Stimulated activated CD4-positive, alpha-beta T cell treated with anti-CD3 and anti-CD28 coated beads, Interleukin-4, amount 100 ng/mL, for 1 hour (primary cell): ENCODE measurements at places on chromosomes 5 and 9.

GRCh38 chr5:131974956-131975726, 29.7 kb upstream of the MEIKIN start:
- no peak for DNase-seq

- DNase-seq, result no peak
Observed at GRCh38 chr9:126482361-126483044, 131.2 kb upstream of the LMX1B start.

DNA sequence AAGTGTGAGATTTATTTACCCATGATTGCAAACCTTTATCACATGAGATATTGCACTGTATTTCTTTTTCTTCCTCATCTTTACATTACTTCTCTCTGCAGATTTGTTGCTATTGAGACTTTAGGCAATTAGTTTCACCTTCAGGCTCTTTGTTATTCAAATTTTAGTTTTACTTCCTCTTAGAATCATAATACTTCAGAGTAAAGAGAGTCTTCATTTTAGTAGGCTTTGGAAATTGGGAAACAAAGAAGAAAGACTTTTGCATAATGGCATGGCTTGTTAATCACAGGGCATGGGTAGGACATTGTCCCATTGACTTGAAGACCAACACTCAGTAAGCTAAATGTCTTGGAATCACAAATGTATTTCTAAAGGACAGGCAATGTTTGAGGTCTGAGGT, 1.2 kb upstream of the PCDHGA5 start:
- DNase-seq, result no peak

DNA sequence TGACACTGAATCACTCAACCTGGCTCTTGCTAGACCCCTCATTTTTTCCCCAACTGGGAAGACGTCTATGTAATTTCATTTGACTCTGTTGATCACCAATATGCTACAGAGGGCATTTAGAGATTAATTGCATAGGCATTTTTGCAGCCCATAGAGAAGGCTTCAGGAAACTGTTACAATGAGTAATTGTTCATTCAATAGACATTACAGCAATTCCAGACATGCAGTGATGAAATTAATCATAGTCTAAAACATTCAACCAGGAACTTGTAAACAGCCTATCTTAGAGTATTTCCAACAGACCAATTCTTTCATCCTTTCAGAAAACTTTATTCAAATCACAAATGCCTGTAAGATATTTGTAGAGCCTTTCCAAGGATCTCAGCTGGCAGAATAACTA, 122.3 kb downstream of the MARCHF11 start:
- DNase-seq, result no peak

GRCh38 chr5:103458497-103459040, 104.0 kb downstream of the NUDT12 start:
- DNase-seq, result no peak

GRCh38 chr5:159057996-159058395, 41.7 kb downstream of the EBF1 start:
- DNase-seq, result no peak

DNA sequence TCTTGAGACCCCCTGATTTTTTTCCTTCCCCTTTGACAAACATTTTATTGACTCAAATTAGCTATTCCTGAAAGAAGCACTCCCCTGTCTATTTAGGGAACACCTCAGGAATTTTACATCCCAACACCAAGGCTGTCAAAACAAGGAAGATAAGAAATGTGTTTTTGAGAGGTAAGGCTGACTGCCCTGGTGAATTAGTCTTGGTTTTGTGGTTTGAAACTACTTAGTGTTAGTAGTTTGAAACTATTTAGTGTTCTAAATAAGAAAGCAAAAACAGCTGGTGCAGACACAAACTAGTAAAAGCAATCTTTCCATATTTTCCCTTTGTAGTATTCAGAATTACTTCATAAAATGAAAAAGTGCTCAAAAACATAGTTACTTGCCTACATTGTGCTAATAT, 120.7 kb downstream of the PCSK1 start:
- no peak for DNase-seq

GRCh38 chr5:423626-424261, 19.2 kb upstream of the EXOC3 start:
- no peak for DNase-seq

- no peak for DNase-seq
Observed at GRCh38 chr5:169933616-169934015, 46.7 kb downstream of the INSYN2B start.

GRCh38 chr5:154697371-154697770, 57.8 kb upstream of the LARP1 start:
- DNase-seq, result no peak

GRCh38 chr5:137627293-137627692, 108.6 kb downstream of the KLHL3 start:
- DNase-seq, result no peak

- DNase-seq, result no peak
Observed at GRCh38 chr9:130453487-130453886, 8.7 kb downstream of the ASS1 start.

- no peak for DNase-seq
Observed at GRCh38 chr9:13627502-13627901, 348.0 kb upstream of the MPDZ start.

DNA sequence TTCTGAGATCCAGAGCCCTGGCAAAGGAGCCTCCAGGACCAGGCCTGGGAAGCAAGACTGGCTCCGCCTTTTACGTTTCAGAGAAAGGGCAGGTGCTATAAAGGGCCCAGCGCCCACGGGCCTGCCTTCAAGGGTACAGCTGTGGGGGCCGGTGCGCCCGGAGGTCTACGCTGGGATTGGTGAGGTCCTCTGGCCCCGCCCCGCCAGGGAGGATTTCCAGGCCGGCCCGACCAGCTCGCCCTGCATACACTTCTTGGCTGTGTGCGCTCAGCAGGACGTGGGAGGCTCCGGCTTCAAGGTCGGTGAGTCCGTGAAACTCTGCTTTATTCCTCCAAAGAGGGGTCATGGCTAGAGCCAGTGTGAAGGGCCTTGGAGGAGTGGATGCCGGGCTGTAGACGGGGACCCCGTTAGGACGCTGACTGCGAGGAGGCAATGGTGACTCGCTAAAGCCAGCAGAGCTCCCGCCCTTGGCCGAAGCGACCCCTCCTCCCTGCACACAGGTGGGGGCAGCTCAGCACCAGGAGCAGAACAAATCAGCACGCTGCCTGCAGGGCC, at the start of gene CKMT2:
Gene CKMT2, plus strand, starts transcription at position 243 of the 555 bp plus-strand sequence. CDS start 17,811 bp downstream, outside the sequence.
- peak; percentile 8 for DNase-seq

DNA sequence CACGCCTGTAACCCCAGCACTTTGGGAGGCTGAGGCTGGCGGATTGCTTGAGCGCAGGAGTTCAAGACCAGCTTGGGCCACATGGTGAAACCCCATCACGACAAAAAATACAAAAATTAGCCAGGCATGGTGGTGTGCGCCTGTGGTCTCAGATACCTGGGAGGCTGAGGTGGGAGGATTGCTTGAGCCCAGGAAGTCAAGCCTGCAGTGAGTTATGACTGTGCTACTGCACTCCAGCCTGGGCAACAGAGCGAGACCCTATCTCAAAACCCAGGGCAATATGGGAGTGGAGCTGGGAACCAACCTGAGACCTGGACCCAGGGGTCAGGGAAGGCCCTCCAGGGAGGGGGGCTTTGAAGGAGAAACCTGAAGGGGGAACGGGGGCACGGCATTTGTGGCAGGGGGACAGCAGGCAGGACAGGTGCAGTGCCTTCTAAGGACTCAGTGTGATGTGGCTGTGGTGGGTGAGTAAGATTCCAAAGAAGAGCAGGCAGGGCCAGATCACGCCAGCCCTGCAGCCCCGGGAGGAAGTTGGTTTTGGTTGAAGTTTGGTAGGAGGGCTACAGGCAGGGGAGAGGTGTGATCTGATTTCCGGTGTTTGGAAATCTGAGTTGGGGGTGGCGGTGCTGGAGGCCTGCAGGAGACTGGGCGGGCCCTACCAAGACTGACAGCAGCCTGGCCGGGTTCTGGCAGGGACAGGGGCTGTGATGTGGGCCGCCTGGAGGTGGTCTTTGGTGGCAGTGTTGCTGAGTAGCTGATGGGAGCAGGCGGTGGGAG, 46.2 kb downstream of the NTNG2 start:
- no peak for DNase-seq

- no peak for DNase-seq
Observed at GRCh38 chr5:83209963-83210362, 132.6 kb downstream of the XRCC4 start.
